ENCODE measurements at places on chromosomes 16 and 17. TPM values are rescaled to one million over a fixed set of nuclear protein-coding genes. Genes with fewer than 3 reads are reported as not detected.

Gene RABEP2
- 84.0 TPM for total RNA-seq

DNA sequence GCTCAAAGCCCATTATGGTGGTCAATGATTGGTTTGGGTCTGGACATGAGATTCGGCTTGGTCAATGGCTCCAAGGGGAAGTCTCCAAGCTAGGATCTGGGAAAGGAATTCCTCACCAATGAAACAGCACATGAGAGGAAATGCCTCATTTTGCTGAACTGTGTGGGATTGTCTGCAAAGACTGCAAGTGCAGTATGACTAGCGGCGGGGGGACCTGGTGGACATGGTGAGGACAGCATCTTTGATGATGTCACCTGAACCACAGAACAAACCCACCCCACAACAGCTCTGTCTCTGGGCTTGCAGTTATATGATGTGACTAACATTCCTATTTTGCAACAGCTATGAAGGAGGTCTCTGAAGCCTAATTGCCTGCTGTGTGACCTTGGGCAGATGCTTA, 50.6 kb upstream of the NKD1 start:
- no peak overlapping the region for H3K4me3 ChIP-seq
- no peaks in the 10 kb centered on the region for H3K36me3 ChIP-seq
- no peaks in the 10 kb centered on the region for H3K4me1 ChIP-seq
- no peaks in the 10 kb centered on the region for H3K27me3 ChIP-seq
- DNase-seq = no peak

DNA sequence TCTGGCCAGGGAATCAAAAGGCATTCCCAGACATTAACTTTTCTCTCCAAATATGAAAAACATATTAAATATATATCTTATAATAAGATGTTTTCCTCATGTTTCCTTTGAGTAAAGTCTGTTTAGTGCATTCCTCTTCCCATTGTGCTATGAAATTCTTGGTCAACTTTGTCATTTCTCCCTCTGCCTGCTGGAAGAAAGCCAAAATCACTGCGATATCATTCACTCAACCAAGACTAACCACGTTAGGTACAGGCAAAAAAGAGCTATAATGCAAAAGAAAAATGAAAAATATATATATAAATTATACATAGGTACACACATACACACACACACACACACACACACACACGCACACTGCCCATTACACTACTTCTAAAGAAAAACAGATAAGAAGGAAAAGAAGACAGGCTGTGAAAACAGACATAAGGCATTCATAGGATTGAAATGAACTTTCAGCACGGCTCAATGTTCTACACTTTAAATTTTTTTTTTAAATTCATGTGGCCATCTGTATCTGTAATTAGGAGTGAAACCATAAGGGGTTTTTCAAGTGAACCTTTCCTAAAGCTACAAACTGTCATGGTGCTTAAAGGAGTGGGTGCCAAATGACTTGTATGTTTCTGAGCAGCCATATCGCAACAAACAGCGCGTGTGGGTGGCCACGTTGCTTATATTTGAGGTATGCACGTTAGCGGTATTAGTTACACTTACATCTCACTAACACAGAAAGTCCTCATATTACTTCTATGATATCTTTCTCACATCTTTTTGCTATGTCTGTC, 71.6 kb upstream of the PSMD7 start:
- H3K36me3 ChIP-seq = no peaks in the 10 kb centered on the region
- no peaks in the 10 kb centered on the region for H3K4me1 ChIP-seq
- DNase-seq = no peak
- no peaks in the 10 kb centered on the region for H3K27me3 ChIP-seq
- H3K4me3 ChIP-seq = no peak overlapping the region

- no peak overlapping the region for H3K4me3 ChIP-seq
- H3K27ac ChIP-seq = no peak overlapping the region
- H3K27me3 ChIP-seq = no peaks in the 10 kb centered on the region
- DNase-seq = no peak
- no peaks in the 10 kb centered on the region for H3K36me3 ChIP-seq
- no peaks in the 10 kb centered on the region for H3K4me1 ChIP-seq
Observed at GRCh38 chr16:82240111-82240510, 70.1 kb upstream of the MPHOSPH6 start.

Gene KDM6B
- 27.2 TPM for total RNA-seq

Gene NGFR
- 5.5 TPM for total RNA-seq
